ENCODE measurements at places on chromosomes 13 and 19.

GRCh38 chr13:112244495-112245177 is 131.5 kb upstream of the SPACA7 start:
- no peak for DNase-seq

- DNase-seq = no peak
Observed at GRCh38 chr13:98214008-98214643, 37.1 kb upstream of the RNF113B start.

GRCh38 chr13:64755961-64756360 is 2474.2 kb downstream of the PCDH9 start:
- DNase-seq = no peak

GRCh38 chr19:577439-578392 is 5.3 kb downstream of the BSG start:
- no peak for DNase-seq

GRCh38 chr19:2237051-2237868 is 636 bp downstream of the SF3A2 start:
- no peak for DNase-seq

DNA sequence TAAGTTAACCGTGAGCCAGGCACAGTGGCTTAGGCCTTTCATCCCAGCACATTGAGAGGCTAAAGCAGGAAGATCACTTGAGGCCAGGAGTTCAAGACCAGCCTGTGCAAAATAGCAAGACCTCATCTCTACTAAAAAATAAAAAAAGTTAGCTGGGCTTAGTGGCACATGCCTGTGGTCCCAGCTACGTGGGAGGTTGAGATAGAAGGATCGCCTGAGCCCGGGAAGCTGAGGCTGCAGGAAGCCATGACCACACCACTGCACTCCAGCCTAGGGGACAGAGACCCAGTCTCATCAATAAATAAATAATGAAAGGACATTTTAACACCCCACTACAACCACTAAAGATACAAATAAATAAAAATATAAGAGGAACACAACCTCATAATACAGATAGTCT is 21.6 kb downstream of the LSM14A start:
- DNase-seq = no peak

DNA sequence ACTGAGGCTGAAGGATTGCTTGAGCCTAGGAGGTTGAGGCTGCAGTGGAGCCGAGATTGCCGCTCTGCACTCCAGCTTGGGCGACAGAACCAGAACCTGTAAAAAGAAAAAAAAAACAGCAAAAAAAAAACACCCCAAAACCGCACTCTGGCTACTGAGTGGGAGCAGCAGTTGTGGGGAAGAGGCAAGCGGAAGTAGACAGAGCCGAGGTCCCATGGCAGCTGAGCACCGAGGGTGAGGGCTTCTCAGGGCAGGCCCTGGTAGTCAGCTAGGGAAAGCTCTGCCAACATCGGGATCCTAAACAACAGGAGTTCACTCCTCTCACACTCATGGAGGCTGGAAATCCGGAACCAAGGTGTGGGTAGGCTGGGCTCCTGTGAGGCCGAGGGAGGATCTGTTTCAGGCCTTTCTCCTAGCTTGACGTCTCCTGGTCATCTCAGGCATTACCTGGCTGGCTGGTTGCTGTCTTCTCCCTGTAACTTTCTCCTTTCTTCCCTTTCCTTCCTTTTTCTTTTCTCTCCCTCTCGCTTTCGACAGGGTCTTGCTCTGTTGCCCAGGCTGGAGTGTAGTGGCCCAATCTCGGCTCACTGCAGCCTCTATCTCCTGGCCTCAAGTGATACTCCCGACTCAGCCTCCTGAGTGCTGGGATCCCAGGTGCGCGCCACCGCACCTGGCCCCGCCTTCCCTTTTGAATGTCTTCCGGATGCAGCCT is 15.8 kb upstream of the LATS2 start:
- no peak for DNase-seq

- no peak for DNase-seq
Observed at GRCh38 chr13:80217614-80218456, 123.1 kb downstream of the SPRY2 start.

- no peak for DNase-seq
Observed at GRCh38 chr19:42185277-42185676, 32.2 kb downstream of the DEDD2 start.

DNA sequence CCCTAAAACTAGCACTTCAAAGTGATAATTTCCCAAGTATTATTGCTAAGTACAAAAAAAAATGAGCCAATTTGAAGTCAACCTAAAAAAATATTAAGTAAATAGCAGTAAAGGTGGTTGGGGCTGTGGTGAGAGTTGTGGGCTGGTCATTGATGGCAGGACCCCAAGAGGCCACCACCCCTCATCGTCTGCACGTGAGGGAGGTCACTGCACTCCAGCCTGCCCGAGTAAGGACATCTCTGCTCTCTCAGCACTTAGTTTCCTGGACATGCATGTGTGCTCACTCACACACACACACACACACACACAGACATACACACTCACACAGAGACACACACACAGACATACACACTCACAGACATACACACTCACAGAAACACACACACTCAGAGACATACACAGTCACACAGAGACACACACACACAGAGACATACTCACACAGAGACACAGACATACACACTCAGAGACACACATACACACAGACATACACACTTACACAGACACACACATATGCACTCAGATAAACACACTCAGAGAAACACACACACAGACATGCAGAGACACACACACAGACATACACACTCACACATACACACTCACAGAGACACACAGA is 127.2 kb upstream of the SOX1 start:
- DNase-seq = no peak

- DNase-seq = no peak
Observed at GRCh38 chr13:108940121-108940520, 310.7 kb downstream of the MYO16 start.

- no peak for DNase-seq
Observed at GRCh38 chr13:110897521-110897920, 17.3 kb downstream of the ANKRD10 start.

DNA sequence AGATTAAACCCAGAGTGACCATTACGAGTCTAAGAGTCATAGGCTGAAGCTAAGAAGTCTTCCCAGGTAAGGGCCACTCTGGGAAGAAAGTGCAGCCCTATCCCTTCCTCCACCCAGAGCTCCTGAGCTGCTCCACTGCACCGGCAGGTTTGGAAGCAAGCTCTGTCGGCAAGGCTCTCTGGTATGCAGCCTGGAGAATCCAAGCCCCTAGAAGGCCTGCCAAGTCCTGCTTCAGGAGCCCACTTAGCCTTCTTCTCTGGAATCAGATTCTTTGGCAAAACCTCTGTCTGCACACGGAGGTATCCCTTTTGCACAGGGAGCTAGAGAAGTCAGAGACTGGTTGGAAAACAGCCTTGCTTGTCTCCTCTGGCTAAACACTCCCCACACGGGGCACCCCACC is 58.5 kb downstream of the CEBPG start:
- no peak for DNase-seq

DNA sequence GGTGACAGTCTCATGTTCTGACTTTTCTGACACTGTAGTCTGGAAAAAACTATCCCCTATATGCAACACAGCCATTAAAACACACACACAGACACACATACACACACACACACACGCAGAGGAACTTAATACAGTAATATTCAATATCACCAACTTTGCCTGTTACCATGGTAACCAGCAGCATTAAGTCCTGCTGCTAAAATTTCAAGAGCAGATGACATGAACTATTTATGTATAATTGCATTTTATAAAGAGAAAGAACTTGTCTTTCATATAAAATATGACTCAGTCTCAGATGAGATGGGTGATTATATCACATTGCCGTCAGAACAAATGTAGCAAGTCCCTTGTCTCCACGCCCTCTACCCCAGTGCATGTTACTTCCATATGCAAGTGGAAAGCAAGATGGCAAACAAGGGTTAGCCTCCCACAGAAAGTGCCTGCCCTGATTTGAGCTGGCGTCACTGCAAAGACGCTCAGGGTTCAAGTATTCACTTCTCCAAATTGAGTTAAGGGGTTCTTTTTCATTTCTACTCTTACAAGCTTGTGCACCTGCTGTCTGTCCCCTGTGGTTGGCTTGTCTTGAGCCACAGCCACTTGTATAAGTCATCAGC is 576.8 kb downstream of the UQCRFS1 start:
- no peak for DNase-seq

DNA sequence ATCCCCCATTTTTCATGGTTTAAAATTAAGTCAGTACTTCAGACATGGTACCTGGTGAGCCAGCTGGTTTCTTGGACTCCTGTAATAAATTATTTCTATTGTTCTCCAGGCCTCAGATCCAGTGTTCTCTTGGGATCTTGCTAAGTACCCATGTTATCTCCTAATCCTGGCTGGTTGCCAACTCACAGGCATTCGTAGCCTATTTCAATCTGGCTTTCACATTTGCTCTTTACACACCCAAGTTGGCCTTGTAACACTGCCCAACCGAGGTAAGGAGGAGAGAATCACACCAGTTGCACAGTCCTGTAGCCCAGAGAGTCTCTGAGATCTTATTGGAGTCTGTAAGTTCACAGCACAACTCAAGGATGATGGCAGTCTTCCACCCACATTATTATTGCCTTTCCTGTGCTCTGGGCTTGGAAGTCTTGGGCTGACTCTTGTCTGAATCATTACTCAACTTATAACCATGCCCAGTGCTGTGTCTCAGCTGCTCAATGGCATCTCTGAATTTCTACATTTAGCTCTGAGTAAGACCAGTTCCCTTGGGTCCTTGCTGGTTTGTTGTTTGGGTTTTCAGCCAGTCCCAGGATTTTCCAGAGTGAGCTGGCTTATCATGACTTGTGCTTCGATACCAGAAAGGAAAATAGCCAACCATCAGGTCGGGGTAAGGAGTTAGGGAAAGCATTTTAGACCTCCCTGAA is 76.6 kb upstream of the KLF12 start:
- no peak for DNase-seq

DNA sequence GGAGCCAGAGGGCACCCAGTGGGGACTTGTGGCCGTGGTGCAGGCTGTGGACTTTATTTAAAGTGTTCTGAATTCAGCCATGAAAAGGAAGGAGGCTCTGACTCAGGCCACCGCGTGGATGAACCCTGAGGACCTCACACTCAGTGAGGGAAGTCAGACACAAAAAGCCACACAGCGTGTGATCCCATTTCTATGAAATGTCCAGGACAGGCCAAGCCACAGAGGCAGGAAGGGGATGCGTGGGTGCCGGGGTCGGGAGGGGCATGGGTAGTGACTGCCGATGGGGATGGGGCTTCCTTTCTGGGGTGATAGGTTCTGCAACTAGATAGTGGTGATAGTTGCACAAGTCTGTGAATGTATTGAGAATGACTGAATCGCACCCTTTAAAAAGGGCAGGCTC is 8.7 kb upstream of the ZBTB7A start:
- DNase-seq = no peak

DNA sequence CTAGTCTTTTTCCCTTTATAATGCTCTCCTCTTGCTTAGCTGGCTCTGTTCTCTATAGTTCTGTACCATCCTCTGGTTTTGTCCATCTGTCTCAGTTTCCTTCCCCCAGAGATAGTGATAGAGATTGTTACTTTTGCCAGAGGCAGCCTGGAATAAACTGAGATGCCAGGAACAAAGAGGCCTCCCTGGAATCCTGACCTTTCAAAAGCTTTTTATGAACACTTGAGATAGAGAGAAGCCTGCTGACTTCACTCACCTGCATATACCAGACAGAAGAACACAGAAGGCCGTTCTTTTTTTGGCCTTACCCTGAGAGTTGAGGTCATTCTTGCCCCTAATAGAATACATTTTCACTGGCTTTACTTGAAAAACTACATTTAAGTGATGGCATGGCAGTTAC is 150.2 kb downstream of the LHFPL6 start:
- DNase-seq = no peak

- no peak for DNase-seq
Observed at GRCh38 chr19:49591731-49592485, 926 bp downstream of the PRR12 start.

GRCh38 chr13:35349052-35349451 is 127.4 kb downstream of the MAB21L1 start:
- DNase-seq = no peak

- DNase-seq = peak; percentile 63
Observed at GRCh38 chr19:42279902-42280814, 11.1 kb downstream of the CIC start.

- no peak for DNase-seq
Observed at GRCh38 chr13:41315443-41316047, 4.5 kb downstream of the NAA16 start.

GRCh38 chr13:70964124-70964523 is 855.9 kb upstream of the KLHL1 start:
- no peak for DNase-seq

- no peak for DNase-seq
Observed at GRCh38 chr13:108527844-108528243, 101.6 kb upstream of the MYO16 start.

- DNase-seq = no peak
Observed at GRCh38 chr13:42549552-42549936, 24.4 kb upstream of the TNFSF11 start.

- DNase-seq = no peak
Observed at GRCh38 chr13:31060655-31061054, 101.0 kb downstream of the HSPH1 start.

- no peak for DNase-seq
Observed at GRCh38 chr19:35063940-35064818, 22.7 kb downstream of the HPN start.

- no peak for DNase-seq
Observed at GRCh38 chr19:38388349-38389100, at the start of gene SPRED3. Gene SPRED3 (plus strand): TSS chr19:38388697. CDS start chr19:38390303, 1,606 bp downstream.

GRCh38 chr13:21033856-21034602 is 27.4 kb downstream of the LATS2 start:
- DNase-seq = no peak

- no peak for DNase-seq
Observed at GRCh38 chr13:76600081-76600480, 286.1 kb downstream of the KCTD12 start.

GRCh38 chr19:50906217-50906616 is 5.0 kb downstream of the KLK4 start:
- DNase-seq = no peak

- no peak for DNase-seq
Observed at GRCh38 chr19:6729573-6730152, 7.7 kb downstream of the GPR108 start.

DNA sequence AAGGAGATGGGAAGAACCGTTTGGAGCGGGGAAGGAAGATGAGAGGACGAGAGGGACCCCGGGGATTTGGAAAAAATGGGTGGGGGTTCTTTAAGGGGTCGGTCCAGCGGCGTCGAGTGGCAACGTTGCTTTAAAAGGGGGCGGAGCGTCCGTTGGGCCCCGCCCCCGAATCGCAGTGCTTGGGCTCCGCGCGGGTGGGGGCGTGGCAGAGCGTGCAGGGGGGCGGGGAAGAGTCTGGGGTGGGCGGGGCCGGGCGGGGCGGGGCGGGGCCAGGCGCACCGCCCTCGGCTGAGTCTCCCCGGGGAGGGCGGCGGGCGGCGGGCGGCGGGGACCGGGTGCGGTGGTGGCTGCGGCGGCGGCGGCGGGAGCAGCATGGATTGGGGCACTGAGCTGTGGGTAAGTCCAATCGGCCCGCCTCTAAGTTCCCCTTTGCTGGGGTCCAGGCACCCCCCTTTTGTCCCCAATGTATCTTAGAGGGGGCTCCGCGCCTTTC is at the start of gene TRIP10:
Gene TRIP10 (plus strand): TSS at position 291 of the 493 bp plus-strand sequence. CDS start 82 bp downstream, at position 373.
- DNase-seq = peak; percentile 52

- DNase-seq = no peak
Observed at GRCh38 chr13:91362908-91363307, 15.4 kb downstream of the MIR17HG start.

GRCh38 chr19:46602392-46603194 is 1.5 kb downstream of the CALM3 start:
- DNase-seq = peak; percentile 36

- no peak for DNase-seq
Observed at GRCh38 chr19:49713236-49713845, 22.4 kb downstream of the CPT1C start.
